ENCODE measurements at places on chromosomes 4 and X.
A peak's percentile ranks its signal among the peaks of the same experiment; 100 is the strongest.

DNA sequence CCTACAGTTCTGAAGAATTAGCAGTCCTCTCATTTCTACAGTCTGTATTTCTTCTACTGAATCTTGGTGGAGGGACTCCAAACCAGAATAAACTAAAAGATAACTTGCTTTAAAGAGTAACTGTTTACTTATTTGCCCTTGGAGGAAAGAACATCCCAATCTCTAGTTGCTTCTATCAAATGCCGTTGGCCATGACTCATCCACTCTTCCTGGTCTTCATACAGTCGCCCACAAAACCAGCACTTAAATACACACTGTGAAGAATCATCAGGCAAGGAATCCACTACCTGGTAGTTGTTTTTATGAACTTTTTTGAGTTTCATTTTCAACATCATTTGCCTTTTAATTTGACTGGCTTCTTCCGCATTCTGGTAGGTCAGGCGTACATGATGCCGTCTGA is 14.2 kb downstream of the ZNF518B start:
- no peak for DNase-seq

DNA sequence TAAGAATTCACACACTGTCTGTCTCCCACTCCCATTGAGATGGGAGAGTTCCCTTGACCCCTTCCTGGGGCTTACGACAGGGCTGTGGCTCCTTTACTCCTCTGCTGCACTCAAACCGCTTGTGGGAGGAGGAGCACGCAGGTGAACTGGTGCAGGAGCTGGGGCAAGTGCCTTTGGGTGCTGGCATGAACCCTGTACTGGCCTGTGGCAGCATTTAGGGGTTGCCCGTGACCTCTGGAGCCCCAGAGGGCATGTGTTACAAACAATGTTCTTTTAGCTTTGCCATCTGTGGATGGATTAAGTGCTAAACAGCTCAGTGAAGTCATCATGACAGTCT is 21.8 kb upstream of the FTHL17 start:
- no peak for DNase-seq

DNA sequence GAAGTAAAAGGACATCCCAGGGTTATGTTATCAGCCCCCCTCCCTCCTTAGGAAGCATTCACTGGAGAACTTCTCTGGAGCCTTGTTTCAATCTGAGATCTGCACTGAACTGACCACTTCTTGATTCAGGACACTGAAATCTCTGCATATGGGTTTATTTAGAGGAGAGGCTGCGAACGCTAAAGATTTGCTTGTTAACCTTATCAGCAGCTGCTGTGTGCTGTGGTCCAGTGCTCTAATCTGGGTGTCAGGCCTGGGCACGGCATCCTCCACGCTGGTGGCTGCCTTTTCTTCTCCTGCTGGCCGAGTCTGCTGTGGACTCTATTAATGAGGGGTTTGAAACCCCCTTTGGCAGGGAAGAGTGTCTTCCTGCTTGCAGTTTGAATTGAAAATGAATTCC is 1094.7 kb upstream of the TENM3 start:
- DNase-seq = no peak

- DNase-seq = no peak
Measured at GRCh38 chrX:111402344-111402743, 9.6 kb downstream of the DCX start.

GRCh38 chr4:168831919-168832762 is 177.9 kb downstream of the CBR4 start:
- peak; percentile 12 for DNase-seq

DNA sequence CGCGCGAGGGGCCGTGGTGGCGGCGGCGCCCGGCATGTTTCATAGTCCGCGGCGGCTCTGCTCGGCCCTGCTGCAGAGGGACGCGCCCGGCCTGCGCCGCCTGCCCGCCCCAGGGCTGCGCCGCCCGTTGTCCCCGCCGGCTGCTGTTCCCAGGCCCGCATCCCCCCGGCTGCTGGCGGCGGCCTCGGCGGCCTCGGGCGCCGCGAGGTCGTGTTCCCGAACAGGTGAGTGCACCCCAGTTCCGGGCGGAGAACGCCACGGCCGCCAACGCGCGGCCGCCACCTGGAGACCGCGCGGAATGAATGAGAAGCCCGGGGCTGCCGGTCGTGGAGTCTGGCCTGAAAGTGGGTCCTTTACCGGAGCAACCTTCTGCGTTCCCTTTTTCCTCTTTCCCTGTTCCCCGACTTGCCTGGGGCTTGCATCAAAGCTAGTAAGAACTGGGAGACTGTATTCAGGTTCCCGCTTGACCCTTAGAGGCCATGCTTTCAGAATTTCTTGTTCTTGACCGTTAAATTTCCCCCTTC is 429 bp downstream of the NOCT start:
- no peak for DNase-seq

- DNase-seq = no peak
Measured at GRCh38 chrX:38108364-38108763, 102.0 kb downstream of the SYTL5 start.

DNA sequence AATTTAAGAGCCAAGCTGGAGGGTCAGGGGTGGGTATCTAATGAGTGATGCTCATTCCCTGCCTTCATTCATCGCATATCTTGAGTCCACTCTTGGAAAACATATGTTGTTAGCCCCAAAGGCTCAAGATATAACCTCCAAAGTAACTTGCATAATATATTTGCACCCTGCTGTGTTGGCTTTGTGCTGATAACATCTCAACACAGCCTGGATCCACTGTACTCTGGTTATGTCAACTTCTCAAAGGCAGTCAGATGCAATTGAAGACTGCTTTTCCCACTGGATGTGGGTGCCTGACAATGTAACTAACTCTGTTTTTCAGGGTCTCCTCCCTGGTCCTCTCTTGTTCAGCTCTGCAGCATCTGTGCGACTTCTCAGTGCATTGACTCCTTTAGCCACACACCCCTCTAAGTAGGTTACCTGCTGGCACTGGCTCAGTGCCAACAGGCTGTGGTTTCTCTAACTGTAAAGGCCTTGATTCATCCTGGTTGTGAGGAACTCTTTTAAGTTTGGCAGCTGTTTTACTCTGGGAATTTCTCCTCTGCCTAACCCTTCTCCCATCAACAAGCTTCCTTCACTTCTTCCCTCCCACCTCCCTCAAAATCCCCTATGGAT is 28.1 kb downstream of the SLC16A2 start:
- peak; percentile 23 for DNase-seq
